ENCODE measurements at places on chromosomes 12 and 14.

DNA sequence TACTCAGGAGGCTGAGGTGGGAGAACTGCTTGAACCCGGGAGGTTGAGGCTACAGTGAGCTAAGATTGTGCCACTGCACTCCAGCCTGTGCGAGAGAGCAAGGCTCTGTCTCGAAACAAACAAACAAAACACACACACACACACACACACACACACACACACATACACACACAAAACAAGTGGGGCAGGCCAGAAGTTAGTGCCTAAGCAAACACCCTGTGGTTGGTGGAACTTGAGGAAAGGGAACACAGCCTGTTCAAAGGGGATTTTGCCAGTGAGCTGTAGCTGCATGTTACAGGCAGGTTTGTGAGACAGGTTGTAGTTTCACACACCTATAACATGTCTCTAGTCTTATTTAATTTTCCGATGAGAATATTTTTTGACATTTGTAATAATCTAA, 175.3 kb upstream of the CLEC14A start:
- no peak for DNase-seq

GRCh38 chr12:77998236-77998786, 167.6 kb downstream of the NAV3 start:
- DNase-seq = no peak

DNA sequence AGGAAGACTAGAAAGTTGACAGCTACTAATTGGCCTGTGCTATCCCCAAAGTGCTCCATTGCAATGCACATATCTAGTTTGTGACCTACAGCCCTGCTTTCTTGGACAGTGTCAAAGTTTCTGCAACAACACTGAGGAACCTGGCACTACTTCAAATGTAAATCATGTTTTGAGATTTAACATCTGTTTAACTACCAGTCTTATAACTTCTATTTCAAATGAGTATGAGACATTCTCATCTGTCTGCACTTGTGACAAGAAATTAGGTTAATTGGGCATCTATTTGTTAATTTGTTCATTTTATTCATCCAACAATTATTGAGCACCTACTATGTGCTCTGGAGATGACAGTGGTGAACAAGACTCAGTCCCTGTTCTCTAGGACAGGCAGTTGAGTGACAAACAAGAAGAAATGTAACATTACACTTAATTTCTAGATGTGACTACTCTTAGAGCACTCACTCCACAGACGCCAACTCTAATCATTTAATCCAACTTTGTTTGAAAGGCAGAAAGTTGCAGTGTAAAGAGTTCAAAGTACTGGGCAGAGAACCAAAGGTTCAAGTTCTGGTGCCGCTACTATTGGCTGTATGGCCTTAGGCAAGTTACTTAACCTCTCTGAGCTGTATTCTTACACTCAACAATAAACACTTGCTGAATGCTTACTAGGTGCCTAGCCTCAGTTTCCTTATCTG, 74.8 kb downstream of the HECTD4 start:
- DNase-seq = no peak

- DNase-seq = no peak
These were observed 3.7 kb upstream of the SIX1 start for GRCh38 chr14:60652674-60653651.

DNA sequence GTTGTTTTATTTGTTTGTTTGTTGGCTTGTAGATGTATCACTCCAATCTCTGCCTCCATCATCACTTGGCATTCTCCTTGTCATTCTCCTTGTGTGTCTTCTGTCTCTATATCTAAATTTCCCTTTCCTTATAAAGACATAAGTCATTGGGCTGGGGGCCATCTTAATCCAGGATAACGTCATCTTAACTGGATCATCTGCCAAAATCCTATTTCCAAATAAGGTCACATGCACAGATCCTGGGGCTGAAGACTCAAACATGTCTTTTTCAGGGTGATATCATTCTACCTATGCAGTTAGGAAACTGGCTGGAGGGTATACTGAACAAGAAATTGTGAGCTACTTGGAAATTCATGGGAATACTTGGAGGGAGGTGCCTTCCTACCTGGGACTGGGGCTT, 8.7 kb upstream of the CCDC60 start:
- no peak for DNase-seq

- DNase-seq = no peak
These were observed 55.2 kb upstream of the NTF3 start for GRCh38 chr12:5376591-5377207.

- DNase-seq = no peak
These were observed 705.8 kb downstream of the C12orf50 start for GRCh38 chr12:87323369-87323768.

DNA sequence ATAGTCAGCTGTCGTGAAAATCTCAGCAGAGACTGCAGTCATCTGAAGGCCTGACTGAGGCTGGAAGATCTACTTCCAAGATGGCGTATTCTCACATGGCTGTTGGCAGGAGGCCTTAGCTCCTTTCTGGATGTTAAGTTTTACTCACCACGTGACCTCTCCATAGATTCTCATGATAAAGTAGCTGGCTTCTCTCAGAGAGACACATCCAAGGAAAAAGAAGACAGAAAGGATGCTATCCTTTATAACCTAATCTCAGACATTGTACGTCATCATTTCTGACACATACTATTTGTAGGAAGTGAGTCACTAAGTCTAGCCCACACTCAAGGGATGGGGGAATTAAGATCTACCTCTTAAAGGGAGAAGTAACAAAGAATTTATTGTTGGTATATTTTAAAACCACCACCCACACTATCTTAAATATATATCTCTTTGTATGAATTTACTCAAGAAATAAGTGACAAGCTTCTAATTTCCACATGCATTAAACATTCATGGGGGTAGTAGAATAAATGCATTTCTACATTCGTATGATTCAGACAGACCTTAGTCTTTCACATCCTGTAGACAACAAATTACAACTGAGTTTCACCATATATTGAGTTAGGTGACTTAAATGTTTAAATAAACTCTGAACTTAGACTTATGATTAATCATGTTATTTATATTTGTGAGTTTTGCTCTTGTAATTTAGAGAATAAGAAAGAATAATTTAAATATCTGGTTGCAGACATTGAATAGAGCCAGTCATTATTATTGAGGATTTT, 411.0 kb downstream of the LRIG3 start:
- no peak for DNase-seq

- DNase-seq = no peak
These were observed 59.8 kb downstream of the PLEKHG3 start for GRCh38 chr14:64763801-64764621.

DNA sequence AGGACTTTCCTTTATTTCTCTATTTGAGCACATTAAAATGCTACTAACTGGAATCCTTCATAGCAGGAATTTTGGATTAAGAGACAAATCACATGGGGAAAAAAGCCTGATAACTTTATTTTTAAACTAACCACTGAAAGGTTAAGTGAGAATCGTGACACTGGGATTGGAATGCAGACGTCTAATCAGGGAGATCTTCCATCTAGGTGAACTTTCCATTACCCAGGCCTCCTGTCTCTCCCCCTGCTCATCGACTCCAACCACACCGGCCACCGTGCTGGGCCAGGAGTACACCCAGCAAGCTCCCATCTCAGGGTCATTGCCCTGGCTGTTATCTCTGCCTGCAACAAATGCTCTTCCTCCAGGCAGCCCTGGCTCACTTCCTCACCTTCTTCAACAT, 19.0 kb downstream of the PTGER2 start:
- no peak for DNase-seq

- DNase-seq = peak; percentile 85
These were observed 634 bp downstream of the MED13L start for GRCh38 chr12:116276652-116277466.

- DNase-seq = no peak
These were observed 72.9 kb upstream of the ELK3 start for GRCh38 chr12:96121271-96121711.

GRCh38 chr14:68753690-68754089, 39.2 kb downstream of the ZFP36L1 start:
- no peak for DNase-seq

DNA sequence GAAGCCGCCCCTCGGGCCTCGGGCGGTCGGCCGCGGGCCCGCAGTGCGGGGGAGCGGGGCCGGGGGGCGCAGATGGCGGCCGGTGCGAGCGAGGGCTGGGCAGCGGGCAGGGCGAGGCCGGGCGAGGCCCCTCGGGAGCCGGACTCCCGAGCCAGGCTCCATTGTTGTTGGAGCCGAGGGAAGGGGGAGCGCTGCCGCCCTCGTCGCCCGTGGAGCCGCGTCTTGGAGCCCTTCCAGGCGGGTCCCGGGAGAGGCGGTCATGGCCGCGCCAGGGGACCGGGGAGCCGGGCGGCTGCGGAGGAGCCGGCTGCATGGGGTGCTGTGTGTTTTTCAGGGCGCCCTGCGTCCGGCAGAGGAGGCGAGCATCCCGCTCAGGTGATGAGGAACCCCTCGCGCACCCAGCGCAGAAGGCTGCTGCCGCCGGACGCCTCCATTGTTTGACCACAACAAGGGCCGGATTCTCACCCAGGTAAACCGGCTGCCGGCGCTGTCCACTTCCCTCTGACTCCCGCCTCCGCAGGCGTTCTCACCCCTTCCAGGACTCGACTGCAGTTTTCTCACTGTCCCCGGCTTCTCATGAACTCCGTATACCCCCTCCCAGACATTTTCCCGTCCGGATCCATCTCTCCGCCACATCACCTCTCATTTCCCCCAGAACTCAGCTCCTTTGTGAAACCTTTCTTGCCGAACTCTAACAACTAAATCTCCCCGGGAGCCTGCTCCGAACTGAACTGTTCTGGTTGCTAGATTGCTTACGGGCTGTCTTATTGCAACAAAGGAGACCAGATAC, 732 bp downstream of the ZNF664 start:
- peak; percentile 46 for DNase-seq
